ENCODE measurements at places on chromosomes 2 and 18. TPM values are rescaled to one million over a fixed set of nuclear protein-coding genes. Genes with fewer than 3 reads are reported as not detected.

The AFG3L2 gene
- 43.1 TPM for polyA plus RNA-seq

The SH3BP4 gene
- polyA plus RNA-seq: 19.4 TPM

The ARHGAP28 gene
- polyA plus RNA-seq: 23.7 TPM

The NPAS2 gene
- polyA plus RNA-seq: 8.7 TPM

The CHRND gene
- polyA plus RNA-seq: 173 TPM

The CYTIP gene
- polyA plus RNA-seq: 0.94 TPM

The GBX2 gene
- 0.22 TPM for polyA plus RNA-seq

The KCNF1 gene
- 3.7 TPM for polyA plus RNA-seq

GRCh38 chr18:37314534-37314933, 251.1 kb downstream of the CELF4 start:
- DNase-seq: no peak

DNA sequence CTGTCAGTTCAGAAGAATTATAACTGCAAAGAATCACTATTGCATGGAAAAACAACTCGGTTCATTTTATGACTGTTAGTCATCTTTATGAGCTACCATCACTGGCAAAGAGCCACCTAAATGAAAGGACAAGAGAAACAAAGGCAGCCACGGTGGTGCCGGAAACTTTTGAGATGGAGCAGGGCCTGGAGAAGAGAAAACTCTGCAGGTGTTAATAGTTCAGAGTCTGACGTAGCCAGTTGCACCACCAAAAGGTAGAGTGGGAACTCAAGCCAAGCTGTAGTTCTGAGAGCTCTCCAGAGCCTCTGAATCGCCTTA, 110.9 kb downstream of the FTCDNL1 start:
- no peak for DNase-seq

DNA sequence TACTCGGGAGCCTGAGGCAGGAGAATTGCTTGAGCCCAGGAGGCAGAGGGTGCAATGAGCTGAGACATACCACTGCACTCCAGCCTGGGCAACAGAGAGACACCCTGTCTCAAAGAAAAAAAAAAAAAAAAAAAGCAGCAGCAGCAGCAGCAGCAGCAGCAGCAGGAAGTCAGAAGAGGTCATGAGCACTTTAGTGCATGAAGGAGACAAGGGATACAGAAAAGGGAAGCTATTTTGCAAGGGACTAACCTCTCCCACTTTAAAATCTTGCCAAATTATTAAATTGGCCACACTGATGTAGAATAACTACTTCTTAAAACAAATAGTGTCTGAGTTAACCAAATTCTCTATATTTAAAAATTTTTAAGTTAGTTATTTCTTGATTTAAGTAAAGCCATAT, 113.4 kb upstream of the PDE1A start:
- DNase-seq: no peak

DNA sequence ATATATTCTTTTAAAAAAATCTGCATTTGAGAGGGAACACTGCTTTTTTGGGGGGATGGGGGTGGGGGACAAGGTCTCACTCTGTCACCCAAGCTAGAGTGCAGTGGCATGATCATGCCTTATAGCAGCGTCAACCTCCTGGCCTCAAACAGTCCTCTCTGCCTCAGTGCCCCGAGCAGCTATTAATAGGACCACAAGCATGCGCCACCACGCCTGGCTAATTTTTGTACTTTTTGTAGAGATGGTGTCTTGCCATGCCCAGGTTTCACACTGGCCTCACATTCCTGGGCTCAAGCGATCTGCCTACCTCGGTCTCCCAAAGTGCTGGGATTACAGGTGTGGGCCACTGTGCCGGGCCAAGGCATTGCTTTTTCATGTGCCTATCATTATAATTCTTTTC, 154.2 kb downstream of the ATAD2B start:
- DNase-seq: no peak

GRCh38 chr2:124333784-124334183, 308.7 kb downstream of the CNTNAP5 start:
- no peak for DNase-seq

DNA sequence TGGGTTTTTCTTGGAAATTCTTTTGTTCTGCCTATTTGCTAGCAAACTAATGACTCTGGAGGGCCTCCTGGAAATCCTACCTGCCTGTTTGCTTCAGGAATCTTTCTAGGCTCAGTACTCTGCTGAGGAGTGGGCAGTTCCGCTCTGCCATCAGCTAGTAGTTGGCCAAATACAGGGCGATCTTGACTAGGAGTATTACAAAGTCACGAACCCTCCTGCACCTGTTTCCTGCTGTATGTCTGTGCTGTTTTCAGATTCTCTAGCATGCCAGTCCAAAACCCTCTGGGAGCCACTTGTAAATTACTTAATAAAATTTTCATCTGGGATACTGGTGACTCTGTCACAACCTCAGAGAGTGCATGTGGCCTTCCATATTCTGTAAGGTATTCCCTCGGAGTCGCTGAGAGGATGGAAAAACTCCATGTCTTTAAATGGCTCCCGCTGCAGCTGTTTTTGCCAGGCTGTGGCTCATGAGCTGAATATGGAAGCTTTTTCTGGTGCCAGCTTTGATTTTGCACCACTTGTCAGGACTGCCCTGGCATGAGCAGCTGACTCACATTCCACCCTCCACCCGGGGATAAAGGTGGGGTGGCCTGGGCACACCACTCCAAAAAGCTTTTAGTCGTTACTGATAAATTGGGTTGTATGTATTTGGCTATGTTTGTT, 123.0 kb downstream of the RTN4 start:
- DNase-seq: no peak

- DNase-seq: no peak
Measured at GRCh38 chr2:13046557-13047165, 329.9 kb downstream of the TRIB2 start.

DNA sequence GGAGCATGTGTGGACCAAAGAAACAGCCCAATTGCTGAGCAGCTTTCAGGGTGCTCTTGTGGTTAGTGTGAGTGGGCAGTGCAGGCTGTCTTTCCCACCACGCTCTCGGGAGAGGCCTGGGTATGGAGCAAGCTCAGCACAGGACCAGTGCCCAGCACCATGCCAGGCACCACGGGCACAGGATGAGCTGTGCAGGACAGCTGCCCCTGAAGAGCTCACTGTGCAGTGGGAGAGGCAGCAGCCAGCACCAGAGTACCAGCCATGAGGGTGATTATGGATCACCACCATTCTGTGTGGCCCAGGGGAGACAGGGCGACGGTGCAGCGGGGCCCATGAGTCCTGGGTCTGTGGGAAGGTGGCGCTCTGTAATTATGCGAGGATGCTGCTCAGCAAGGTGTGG, 29.7 kb upstream of the FAHD2A start:
- DNase-seq: no peak

DNA sequence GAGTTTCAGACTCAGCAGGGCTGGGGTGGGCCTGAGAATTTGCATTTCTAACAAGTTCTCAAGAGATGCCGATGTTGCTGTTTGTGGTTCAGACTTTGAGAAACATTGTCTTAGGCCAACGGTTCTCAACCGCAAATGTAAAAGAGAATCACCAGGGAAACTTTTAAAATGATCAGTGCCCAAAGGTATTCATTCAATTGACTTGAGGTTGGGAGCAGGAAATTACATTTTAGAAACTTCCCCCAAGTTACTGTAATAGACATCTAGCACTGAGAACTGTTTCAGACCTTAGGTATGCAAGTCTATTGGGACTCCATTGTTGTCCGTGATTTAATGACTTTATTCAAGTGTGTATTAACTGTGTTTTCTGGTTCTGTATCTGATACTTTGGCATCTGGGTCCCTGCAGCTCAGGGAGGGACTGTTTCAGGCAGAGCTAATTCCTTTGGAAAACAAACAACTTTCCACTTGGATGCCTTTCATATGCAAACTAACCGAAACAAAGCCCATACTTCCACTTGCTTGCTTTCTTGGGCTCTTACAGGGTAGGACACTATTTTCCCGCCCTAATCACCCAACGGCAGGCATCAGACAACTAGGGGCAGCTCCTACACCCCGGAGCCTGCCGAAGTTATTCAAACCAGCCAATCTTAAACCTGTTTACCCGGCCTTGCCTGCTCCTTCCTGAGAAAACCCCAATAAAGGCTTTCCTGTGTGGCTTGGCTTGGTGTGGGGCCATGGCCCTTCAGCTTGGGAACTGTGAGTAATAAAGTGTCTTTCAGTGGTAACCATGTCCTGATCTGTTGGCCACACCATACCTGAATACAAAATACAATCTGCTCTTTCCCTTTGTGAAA, 97.6 kb downstream of the POLE4 start:
- no peak for DNase-seq

DNA sequence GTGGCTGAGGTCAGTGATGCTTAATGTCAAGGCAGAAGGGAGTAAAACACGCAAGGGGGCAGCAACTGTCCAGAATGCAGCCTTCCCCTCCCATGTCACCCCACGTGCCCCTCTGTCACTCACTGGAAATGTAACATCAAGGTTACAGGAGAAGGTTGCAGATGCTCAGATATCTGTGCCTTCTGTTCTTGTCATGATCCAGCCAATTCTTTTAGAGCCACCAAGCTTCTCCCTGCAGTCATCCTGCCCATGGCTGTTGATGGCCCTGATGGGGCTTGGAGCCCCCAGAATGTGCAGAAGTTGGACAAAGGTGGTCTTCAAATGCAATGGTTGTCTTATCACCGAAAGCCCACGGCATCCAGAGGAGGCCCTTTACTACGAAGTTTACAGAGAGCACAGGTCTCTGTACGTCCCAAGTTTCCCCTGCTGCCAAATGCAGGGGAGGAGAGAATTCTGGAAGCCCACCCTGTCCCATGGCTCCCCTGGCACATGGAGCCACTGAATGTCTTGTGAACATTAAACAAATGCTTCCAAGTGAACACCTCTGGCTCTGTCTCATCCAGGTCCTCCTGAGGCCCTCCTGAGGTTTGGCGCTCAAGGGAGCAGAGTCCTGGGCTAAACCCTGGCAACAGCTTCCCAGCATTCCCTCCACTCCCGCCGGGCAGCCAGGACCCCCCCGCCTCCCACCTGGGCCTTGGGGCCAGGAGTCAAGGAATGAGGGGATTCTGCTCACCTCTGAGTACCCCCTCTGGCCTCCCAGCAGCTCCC, 4.5 kb upstream of the GPR55 start:
- DNase-seq: no peak

DNA sequence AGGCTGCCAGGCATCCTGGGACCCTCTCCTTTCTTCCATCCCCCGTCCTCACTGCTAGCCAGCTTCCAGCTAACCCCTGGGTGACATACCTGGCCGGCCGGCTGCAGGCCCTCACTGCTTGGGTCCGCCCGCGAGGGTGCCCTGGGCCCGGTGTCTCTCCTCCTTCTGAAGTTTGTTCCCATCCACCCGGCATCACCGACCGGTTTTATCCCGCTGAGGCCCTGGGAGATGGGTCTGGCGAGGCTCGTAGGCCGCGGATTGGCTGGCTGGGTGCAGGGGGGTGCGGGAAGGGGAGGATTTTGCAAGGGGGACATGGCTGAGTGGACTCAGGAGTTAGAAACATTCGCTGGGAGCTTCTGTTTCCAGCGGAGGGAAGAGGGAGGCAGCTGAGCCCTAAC, at the start of gene PAX8:
Gene PAX8, minus strand, starts transcription at position 180 of the 398 bp plus-strand sequence. CDS start 527 bp downstream, outside the sequence.
- no peak for DNase-seq

- no peak for DNase-seq
Measured at GRCh38 chr2:214995926-214996670, 142.3 kb downstream of the ABCA12 start.

DNA sequence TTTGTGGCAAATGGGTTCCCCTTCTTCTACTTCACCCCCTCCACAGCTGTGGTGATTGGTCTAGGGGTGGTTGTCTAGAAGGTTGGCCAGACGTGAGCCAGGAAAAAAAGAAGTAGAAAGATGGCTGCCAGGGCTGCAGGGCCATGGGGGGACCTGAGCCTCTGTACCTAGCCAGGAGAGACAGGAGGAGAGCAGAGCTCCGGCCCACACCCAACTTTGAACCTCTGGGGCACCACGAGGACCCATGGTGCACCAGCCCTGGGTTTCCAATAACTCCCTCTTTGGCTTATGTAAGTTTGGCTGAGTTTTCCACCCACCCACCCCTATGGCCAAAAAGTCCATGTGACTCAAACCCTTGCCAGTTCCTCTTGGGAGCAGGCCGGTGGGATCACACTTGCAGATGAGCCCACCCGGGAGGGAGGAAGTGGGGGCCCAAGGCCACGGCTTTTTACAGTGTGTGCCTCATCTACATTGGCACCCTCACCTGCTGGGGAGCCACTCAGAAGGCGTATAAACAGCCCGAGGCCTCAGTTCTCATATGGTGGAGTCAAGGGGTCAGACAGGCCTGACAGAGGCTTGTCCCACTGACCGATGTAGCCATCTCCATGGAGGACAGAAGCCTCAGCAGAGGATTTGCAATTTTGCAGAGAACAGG, 293.1 kb upstream of the HDAC4 start:
- DNase-seq: no peak

GRCh38 chr2:240650254-240650965, 25.1 kb downstream of the GPR35 start:
- no peak for DNase-seq

- no peak for DNase-seq
Measured at GRCh38 chr2:128782411-128783192, 463.9 kb upstream of the HS6ST1 start.

Measured in hindlimb muscle (tissue), 1 donor.